ENCODE measurements at places on chromosomes 2 and 18.
A peak's percentile ranks its signal among the peaks of the same experiment; 100 is the strongest.

DNA sequence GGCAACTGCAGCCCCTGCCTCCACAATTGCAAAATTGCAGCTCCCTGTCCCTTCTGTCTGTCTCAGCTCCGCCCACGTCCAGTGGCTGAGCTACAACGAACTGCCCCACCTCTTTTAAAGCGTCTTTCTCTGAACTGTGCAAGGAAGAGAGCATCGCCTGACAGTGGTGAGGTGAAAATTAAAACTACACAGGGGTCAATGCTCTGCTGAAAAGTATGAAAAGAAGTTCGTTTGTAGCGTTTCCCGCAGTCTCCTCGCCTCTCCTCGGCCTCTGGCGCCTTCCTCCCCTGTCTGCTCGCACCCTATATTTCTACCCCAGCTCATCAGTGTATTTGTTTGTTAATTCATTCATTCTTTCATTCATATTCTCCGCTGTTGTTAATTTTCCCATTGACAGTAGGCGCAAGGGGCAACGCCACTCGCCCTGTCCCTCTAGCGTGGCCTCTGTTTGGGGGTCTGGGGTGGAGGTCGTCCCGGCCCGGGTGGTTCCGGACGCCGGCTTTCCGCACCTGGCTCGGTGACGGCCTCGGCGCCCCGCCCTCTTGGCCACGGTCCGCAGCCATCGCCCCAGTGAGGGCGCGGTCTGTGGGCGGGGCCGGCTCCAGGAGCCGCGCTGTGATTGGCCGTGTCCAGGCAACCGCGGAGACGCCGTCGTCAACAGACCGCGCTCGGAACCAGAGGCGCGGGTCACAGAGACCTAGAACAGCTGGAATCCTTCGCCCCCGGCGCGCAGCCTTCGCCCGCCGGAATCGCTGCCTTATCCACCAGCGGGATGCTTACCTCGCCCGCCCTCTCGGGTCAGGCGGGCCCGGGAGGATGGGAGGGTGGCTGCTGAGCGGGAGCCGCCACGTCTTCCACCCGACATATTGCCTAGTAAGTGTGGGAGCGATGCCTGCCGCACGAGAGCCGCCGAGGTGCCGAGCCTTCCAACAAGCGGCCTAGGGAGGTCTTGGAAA is at the start of gene VWA3B:
Gene VWA3B, plus strand, starts transcription at position 677 of the 956 bp plus-strand sequence. CDS start 5,926 bp downstream, outside the sequence.
- peak; percentile 68 for DNase-seq

DNA sequence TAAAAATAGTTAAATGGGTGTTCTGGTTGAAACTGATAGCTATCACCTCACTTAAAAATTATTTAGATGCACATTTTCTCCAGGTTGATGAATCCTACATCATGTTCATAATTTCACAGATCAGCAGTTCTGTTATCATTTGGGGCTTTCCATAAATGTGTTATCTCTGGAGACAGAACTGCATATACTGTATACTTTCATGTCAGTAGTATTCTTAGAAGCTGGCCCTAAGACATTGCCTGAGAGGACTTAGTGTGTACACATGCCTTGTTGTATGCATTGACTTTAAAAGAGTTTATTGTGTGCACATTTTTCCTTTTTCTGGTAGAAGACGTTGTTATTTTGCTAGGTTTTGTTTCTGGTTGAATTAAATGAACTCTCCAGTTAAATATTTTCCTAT is 41.0 kb downstream of the PIK3C3 start:
- no peak for DNase-seq

GRCh38 chr2:46392561-46393346 is 86.6 kb upstream of the TMEM247 start:
- no peak for DNase-seq

- no peak for DNase-seq
These were observed 42.4 kb downstream of the TCF7L1 start for GRCh38 chr2:85175369-85176299.

GRCh38 chr2:10144771-10145518 is 22.4 kb downstream of the RRM2 start:
- no peak for DNase-seq

- DNase-seq, result no peak
These were observed 424.0 kb downstream of the RND3 start for GRCh38 chr2:150063432-150063889.

GRCh38 chr2:99692785-99693184 is 203.0 kb upstream of the REV1 start:
- no peak for DNase-seq

GRCh38 chr2:234136461-234136860 is 86.0 kb downstream of the SPP2 start:
- DNase-seq, result no peak

- DNase-seq, result peak; percentile 86
These were observed 1.1 kb upstream of the BOLL start for GRCh38 chr2:197786010-197786877.

DNA sequence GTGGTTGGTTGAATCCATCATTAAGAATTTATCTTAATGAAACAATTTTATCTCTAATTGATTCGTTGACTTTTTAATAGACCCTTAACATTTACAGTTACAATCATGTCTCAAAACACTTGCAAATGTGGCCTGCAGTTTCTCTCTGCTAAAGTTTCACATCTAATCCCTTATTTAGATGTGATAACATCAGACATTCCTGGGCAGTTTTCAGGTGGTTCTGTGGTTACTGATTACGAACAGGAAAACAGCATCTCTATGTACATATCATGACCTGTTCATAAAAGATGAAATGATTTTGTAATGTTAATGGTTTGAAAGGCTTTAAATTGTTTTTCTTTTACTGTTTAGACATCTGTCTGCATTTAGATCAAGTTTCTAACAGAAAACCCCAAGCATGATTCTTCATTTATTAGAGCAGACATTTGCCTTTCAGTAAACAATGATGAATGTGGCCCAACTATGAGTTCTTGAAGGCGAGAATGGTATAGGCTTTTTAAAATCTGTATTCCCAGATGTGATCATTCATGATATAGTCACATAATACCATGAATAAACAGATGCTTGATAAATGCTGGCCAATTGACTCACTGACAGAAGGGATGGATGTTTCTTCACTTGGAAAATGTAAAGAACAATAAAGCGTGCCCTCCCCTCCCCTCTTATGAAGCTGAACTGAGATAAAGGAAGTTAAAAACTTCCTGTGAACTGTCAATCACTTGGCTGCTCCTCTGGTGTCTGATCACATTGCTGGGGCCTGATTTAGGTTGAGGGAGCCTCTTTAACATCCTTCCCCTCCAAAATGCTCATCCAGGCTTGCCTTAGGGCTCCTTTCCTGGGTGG is 3.5 kb downstream of the CAPN14 start:
- no peak for DNase-seq

GRCh38 chr2:15684161-15685039 is 92.7 kb downstream of the DDX1 start:
- no peak for DNase-seq

DNA sequence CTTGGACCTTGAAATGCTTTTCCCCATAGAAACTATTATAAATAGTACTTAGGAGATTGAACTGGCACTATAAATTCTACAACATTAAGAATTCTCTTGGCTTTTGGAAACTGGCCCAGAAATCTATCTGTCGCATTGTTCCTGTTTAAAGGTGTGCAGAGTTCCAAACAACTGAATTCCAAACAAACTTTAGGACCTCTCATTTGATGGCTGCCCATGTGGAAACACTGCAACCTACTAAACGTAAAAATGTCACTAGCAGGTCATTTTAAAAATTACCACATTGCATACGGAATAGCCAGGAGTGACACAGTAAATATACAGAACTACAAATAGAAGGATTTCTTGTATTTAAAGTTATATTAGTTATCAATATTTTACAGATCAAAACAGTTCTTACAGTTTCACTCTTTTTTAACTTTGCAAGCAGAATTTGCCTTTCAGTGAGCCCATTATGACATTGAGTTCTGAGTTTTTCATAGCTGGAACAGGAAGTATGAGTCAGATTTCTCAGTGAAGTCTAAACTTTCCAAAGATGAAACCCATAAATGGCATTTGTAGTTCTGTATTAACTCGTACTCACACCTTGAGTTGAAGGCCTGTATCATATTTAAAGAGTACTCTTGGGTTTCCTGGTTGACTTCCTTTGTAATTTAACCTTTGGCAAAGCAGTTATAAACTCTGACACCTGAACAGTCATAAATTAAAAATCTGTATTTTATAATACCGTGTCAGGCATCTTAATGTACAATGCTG is 142.3 kb upstream of the BOD1L2 start:
- no peak for DNase-seq

GRCh38 chr18:39701055-39701783 is 2135.6 kb upstream of the CELF4 start:
- no peak for DNase-seq

- no peak for DNase-seq
These were observed 1337.2 kb upstream of the NXPH2 start for GRCh38 chr2:140117386-140117785.

DNA sequence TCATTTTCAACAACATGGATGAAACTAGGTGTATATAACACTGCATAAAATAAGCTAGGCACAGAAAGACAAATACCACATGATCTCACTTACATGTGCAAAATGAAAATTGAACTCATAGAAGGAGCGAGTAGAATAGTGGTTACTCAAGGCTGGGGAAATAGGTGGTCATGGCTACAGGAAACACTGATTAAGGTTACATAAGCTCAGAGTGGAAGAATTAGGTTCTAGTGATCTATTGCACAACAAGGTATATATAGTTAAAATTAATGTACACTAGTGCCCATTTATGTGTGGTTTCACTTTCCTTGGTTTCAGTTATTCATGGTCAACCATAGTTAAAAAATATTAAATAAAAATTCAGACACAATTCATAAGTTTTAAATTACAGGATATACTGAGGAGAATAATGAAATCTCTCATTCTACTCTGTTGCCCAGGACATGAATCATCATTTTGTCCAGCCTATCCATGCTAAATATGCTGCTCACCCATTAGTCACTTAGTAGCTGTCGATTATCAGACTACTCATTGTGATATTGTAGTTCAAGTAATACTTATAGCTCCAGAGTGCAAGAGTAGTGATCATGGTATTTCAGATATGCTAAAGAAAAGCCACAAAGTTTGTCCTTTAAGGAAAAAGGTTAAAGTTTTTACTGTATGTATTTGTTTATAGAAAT is 1530.9 kb upstream of the LRRTM1 start:
- DNase-seq, result no peak

GRCh38 chr18:68800075-68800474 is 2.2 kb downstream of the CCDC102B start:
- no peak for DNase-seq

- DNase-seq, result no peak
These were observed 41.7 kb downstream of the ARL5A start for GRCh38 chr2:151786483-151786882.

DNA sequence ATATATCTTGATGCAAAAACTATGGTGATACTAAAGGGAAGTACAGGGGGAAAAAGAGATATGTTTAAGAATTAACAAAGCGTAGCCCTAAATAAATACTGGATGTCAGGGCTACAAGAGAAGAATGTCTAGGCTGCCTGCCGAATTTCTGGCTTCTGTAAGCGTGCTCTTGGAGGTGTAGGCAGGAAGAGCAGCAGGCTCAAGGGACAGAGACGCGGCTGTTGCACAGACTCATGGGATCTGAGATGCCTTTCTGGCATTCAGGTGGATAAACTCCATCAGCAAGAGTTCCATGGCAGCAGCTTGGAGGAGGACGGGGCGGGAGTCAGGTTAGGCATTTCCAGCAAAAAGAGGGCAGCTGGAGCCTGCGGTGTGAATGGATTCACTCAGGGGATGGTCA is 123.2 kb upstream of the TWIST2 start:
- DNase-seq, result no peak

DNA sequence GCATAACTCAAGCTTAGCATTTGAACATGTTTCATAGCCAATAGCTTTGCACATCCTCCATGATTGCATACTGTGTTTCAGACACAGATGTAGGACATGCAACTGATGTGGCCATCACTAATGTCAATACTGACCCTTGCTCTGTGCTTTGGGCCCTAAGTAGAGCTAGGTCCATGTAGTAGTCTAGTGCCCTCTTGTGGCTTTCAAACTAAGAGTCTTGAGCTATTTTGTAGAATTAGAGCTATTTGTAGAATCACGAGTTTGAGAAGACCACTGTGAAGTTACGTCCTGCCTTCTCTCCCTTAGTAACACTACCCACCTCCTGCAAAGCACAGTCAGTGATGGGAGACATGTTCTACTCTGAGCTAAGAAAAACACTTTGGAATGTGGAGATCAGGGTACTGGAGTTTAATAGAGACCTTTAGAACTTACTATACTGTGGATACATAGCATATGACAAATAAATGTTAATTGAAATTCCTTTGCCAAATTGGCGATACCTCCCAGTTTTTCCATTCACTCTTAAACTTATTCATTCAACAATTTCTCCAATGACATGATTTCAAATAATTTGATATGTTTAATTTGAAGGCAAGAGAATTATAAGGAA is 306.5 kb upstream of the TNP1 start:
- no peak for DNase-seq

DNA sequence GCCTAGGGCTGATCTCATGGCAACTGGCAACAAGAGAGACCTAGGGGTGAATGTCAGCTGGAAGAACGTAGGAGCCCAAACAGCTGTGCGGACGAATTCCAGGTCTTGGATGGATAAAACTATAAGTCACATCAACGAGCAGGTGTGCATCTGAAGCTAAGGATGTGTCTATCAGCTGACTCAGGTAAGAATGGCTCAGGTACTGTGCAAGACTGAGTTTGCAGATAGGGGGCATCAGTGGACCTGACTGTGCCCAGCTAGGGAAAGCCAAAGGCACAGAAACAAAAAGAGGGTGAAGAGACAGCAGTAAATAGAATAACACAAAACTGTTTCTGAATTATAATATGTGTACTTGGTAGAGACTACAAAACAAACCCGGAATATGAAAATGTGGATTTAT is 357.3 kb downstream of the ZEB2 start:
- DNase-seq, result peak; percentile 47

- no peak for DNase-seq
These were observed 110.2 kb downstream of the ANTXR1 start for GRCh38 chr2:69123182-69123581.

- no peak for DNase-seq
These were observed 52.3 kb downstream of the FOXI3 start for GRCh38 chr2:88400037-88400767.

DNA sequence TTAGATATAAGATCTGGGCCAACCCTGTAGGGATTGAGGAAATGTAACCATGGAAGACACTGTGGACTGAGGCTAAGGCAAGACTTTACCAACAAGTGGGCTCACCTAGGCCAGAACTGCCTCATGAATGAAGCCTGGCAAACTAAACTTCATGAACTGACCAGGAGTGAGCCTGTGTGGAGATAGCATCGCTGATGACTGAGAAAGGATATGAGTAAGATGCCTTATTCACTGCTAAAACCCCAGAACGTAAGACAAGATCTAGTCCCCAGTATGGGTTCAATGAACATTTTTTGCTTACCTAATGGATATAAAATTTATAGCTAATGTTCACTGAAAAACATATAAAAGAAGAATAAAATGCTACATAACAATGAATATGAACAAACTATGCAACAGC is 399.8 kb downstream of the SATB2 start:
- no peak for DNase-seq

DNA sequence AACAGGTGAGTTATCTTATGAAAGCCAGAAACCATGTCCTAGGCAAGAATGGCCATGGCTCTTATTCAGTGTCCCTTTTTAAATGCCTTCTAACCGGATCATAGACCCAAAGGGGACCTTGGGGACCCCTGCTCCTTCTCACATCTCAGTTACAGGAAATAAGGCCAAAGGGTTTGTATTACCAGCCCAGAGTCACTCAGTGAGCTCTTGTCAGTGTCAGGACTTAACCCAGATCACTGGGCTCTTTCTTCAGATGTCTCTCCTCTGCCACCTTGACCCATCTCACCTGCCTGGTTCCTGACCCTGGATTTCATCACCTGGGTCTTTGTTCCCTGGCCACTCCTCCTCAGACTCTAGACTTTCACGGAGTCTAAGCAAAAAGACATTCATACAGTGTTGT is 556.7 kb downstream of the CMPK2 start:
- DNase-seq, result no peak
